Breast epithelium (tissue), 4 donors: ENCODE measurements at places on chromosomes 12 and 14. TPM values are rescaled to one million over a fixed set of nuclear protein-coding genes. Genes with fewer than 3 reads are reported as not detected.

Gene NYNRIN
- 6.4 TPM for total RNA-seq

Gene PMCH
- total RNA-seq, result not detected

Gene WNT5B
- total RNA-seq, result 3.9 TPM

Gene CEBPE
- not detected for total RNA-seq

Gene MLF2
- total RNA-seq, result 168 TPM

Gene PLA2G1B
- not detected for total RNA-seq

Gene PPP2R3C
- total RNA-seq, result 32.1 TPM

Gene CNTN1
- 7.2 TPM for total RNA-seq

Gene SLC41A2
- total RNA-seq, result 41.9 TPM

Gene ADAM21
- not detected for total RNA-seq

Gene TAS2R20
- total RNA-seq, result 5.6 TPM

Gene VRTN
- total RNA-seq, result not detected

Gene C12orf60
- total RNA-seq, result 2.3 TPM

Gene RIPK3
- 12.0 TPM for total RNA-seq

Gene NFATC4
- total RNA-seq, result 32.8 TPM

Gene BBOF1
- total RNA-seq, result 10.6 TPM

Gene DLK1
- 1.2 TPM for total RNA-seq

Gene TTC9
- total RNA-seq, result 3.9 TPM

Gene TCHP
- total RNA-seq, result 20.0 TPM

Gene CPM
- 1,281 TPM for total RNA-seq

Gene KRT71
- total RNA-seq, result not detected

Gene MYH6
- total RNA-seq, result not detected

Gene FAM181A
- not detected for total RNA-seq

Gene OASL
- 0.32 TPM for total RNA-seq

Gene KLHL33
- total RNA-seq, result 0.29 TPM

Gene KCNA1
- total RNA-seq, result 0.48 TPM

Gene KIF5A
- not detected for total RNA-seq

Gene TMTC1
- 49.9 TPM for total RNA-seq

Gene MGAT4C
- under 0.01 TPM for total RNA-seq

Gene GSG1
- not detected for total RNA-seq

Gene ACRBP
- 0.66 TPM for total RNA-seq

Gene AVPR1A
- 50.4 TPM for total RNA-seq
